ENCODE measurements at places on chromosomes 6 and 20.

DNA sequence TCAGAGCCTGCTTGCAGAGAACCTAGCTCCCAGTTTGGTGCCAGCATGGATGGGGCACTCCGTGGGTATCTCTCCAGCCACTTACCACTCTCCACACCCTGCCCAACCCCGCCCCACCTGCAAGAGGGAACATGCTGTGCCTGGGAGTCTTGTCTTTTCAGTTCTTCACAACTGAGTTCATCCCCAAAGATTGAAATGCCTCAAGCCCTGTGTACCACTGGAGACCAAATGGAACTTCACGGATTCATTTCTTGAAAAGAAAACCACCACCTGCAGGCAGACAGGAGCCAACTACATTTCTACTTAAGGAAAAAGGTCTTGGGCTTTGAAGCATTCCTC lies 50.1 kb downstream of the TRERF1 start:
- no peak for DNase-seq

DNA sequence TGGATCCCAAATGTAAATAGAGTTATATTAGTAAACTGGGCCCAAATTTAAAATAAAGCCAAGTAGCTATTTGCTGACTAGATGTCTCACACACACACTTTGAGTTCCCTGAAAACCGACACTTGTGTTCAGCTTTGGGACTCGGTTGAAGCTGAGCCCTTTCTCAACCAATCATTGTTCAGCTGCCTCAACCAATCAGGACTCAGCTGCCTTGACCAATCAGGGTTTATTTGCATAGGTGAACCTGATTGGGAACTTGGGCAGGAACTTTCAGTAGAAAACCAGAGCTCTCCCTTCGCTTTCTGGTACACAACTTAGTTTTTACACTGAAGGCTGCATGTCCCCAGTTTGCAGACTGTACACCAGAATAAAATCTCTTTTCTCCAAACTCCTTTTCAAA lies 301.7 kb downstream of the FOXA2 start:
- no peak for DNase-seq

- no peak for DNase-seq
Observed at GRCh38 chr20:32682508-32682987, 8.8 kb upstream of the C20orf203 start.

DNA sequence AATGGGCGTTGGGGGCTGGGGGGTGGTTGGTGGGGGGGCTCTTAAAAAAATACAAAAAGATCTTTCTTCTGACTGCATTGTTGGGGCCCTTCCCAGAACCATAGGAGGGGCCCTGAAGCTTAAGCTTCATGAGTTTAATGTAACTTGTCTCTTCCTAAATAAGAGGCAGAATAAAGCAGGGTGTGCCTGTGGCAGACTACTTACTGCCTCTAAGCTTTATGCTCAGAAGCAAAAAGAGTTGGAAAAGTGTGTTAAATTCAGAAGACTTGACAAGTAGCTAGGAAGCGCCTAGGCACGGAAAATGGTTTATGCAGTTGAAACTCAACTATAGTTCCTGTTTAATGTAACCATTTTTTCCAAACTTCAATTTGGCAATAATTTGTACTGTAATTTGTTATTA lies 44.5 kb downstream of the TIAM2 start:
- DNase-seq: no peak

- DNase-seq: no peak
Observed at GRCh38 chr6:158081657-158081935, 86.5 kb downstream of the SERAC1 start.

- DNase-seq: no peak
Observed at GRCh38 chr6:55774286-55775028, 100.9 kb downstream of the BMP5 start.

GRCh38 chr6:144989319-144990107 lies 704.4 kb downstream of the UTRN start:
- no peak for DNase-seq

- DNase-seq: no peak
Observed at GRCh38 chr20:63831993-63832686, 1.1 kb upstream of the ZBTB46 start.

DNA sequence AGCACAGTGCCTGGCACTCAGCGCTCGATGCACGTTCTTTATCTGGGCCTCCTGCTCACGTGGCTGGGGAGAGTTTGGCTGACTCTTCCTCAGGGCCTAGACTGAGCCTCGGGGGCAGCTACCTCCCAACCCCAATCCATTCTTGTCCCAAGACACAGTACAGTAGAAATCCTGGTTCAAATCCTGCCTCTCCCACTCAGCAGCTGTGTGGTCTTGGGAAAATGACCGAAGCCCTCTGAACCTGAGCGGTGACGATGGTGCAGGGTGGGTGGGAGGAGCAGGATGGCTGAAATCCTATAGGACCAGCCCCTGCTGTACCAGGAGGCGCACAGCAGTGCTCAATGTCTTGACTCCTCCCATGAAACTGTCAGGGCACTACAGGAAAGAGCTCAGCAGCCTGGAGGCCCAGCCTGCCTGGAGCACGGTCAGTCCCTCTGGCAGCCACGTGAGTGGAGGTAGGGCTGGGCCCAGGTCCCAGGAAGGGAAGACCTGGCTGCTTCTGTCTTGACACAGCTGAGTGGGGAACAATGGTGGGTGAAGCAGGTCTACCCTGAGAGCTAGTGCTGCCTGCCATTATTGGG lies 31.5 kb downstream of the PDRG1 start:
- DNase-seq: no peak

- DNase-seq: no peak
Observed at GRCh38 chr20:41424546-41424945, 57.9 kb upstream of the EMILIN3 start.

- no peak for DNase-seq
Observed at GRCh38 chr6:44234101-44235025, 11.0 kb downstream of the SLC29A1 start.

DNA sequence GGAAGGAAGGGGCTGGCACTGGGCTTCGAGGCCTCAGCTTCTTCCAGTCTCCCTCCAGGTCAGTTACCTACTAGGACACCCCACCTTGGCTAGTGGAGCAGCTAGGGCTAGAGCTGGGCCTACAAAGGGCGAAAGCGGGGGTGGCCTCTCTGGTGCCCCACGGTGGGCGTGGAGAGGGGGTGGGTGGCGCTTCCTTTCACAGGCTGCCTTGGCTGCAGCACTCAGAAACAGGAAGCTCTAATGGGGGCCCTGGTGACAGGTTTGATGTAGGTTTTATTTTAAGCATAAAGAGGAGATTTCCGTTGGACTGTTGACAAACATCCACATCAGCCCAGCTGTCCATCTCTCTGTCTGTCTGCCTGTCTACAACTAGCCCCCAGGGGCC lies 13.4 kb downstream of the FAM110A start:
- no peak for DNase-seq

DNA sequence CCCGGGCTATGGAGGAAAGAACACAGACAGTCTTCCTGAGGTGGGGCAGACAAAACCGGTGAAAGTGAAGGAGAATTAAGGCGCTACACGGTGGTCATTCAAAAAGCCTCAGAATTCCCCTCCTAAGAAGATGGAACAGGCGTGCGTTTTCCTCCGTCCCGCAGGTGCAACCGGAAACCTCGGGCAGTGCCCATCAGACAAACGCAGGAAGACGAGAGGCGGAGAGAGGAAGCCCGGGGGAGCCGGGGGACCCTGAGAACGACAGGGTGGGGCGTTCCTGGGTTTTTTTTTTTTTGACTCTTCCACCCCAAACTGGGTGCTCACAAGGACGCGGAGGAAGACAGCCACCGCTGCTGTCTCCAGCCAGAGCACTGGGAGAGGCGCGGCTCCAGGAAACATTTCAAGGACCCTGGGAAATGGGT lies 25.4 kb downstream of the TTLL2 start:
- DNase-seq: no peak

GRCh38 chr6:41370488-41371111 lies 35.2 kb downstream of the NCR2 start:
- no peak for DNase-seq

DNA sequence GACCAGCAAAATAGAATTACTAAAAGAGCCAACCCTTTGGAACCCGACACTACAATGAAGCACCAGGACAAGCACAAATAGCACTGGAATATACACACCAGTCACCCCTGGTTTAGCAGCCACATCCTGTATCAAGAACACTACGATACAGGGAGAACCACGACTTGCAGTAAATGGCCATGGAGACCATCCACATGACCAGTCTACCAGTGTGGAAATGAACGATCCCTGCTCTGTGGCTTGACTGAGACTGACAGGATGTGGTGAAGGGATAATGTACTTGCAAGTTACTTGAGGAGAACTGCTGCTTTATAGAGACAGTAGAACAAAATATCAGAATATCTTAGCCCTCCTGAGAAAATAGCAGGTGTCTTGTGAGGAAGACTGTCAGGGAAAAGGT lies 169.6 kb downstream of the COL9A1 start:
- DNase-seq: no peak

GRCh38 chr20:53672484-53673129 lies 79.0 kb upstream of the ZNF217 start:
- no peak for DNase-seq

GRCh38 chr6:79610306-79611009 lies 20.7 kb upstream of the SH3BGRL2 start:
- no peak for DNase-seq

GRCh38 chr6:130769861-130770260 lies 57.3 kb upstream of the SMLR1 start:
- DNase-seq: no peak

DNA sequence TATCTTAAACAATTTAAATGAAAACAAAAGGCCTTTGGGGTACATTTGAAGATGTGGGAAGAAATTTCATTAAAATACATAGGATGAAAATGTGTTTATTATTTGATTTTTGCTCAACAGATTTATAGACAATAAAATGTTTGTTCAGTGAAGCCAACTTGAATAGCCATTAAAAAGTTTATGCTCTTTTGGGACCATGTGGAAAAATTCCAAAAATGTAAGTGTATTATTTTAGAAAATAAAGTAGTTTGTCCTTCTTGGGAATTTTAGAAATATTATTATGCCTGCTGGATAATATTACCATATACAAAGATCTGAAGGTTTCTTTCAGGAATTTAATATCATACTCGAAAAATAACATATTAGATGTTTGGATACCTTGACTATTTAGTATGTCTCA lies 131.3 kb downstream of the EPM2A start:
- DNase-seq: no peak

DNA sequence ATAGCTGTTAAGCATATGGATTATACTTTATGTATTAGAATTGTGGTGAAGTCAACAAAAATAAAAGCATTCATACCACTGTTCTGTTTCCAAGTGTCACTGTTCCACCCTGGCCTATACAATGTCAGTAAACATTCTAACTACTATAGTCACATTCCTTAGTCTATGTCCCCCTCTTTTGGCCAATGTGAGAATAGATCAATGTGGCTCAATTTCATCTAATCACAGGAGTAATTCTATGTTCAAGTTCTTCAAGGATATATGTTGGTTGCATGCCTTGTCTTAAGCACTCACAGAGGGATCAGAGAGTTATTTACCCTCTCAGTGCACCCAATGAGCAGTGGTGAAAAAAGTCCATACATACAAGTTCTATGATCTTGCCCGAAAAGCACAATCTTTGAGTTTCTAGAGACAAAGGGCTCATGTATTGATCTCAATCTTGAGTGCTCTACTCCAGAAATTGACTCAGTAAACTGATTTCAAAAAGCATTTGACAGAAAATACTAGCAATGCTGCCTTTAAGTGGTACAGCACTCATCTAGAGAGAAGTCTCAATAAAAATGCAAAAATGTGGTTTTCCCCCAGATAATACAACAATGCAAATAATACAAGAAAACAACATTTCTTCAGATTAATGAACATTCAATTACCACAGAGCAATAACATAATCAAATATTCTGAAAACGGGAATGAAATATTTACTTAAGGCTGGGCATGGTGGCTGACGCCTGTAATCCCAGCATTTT lies 16.5 kb downstream of the SMLR1 start:
- no peak for DNase-seq

DNA sequence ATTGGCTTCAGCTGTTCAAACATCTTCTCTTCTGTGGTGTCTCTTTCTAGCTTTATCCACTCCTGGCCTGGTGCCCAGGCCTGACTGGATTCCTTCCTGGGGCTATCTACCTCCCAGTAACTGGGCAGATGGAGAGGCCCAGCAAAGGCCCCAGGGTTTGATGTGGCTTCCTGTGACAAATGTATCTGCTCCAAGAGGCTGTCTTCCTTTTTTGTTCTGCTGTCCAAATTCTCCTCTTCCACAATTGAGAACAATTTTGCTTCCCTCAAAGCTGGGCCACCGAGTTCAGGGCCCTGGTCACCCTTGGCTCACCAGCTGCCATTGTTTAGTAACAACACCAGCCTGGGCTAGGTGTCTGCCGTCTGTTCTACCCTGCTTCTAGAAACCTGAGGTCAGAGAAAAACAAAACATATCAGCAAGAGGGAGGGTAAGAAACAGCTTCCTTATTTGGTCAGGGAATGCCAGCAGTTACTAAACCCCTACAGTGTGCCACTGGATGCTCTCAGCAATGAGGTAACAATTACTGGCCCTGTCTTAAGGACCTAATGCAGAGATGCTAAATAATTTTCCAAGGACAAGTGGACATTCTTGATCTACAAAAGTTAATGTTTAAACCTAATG lies 3.9 kb downstream of the ZFP57 start:
- DNase-seq: no peak

DNA sequence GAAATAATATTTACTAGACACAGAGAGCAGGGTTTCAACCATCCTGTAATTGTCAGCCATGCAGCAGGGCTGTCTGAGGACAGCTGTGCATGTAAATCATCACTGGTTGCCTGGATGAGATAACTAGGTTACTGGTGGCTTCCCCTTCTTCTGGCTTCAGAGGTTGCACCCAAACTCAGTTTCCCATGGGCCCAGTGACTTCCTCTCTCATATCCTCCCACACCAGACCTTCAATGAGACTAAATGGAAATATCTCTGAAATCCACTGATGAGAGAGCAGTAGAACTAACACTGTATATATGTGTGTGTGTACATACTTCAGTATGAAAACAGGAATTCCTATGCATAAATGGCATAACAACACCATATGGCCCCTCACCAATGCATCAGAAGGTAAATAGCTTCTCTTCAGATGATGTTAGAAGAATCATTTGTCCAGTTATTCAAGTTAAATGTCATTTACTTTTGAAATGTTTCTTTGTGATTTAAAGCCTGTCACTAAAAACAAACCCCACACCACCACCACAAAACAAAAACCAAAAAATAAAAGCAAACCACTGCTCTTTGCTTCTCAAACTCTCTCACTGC lies 51.0 kb upstream of the IL20RA start:
- no peak for DNase-seq

DNA sequence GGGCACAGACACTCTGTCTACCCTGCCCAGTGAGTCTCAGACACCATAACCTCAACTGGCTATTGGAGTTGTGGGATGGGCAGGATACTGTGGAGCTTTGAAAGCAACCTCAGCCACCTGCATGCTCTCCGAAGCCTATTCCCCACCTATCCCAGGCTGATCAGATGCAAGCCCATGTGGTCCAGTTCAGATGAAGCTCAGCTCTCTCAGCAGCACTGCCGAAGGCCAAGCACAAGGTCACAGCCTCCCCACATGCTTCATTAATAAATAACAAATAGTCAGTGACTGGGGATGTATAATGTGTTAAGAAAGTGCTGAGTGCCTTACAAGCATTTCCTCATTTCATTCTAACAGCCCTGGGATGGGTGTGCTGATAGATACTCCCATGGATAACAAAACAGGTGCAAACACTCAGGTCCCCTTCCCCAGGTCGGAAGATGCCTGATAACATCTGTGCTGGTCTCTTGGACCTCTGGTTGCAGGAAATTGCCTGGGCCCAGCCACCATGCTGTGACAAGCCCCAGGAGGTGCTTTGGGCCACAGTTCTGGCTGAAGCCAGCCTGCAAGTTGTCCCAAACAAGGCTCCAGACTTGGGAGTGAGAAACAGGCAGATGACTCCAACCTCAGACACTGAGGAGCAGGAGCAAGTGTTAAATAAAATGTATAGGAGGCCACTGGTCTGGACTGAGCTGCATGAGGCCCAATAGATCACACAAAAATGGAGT lies 3.7 kb downstream of the ACSS1 start:
- no peak for DNase-seq

- no peak for DNase-seq
Observed at GRCh38 chr6:144305985-144306384, 20.9 kb downstream of the UTRN start.

Data from stimulated activated CD4-positive, alpha-beta T cell treated with anti-CD3 and anti-CD28 coated beads, Interleukin-4, amount 100 ng/mL, for 48 hours (primary cell).